ENCODE measurements at places on chromosomes 4 and X. TPM values are rescaled to one million over a fixed set of nuclear protein-coding genes. Genes with fewer than 3 reads are reported as not detected.

DNA sequence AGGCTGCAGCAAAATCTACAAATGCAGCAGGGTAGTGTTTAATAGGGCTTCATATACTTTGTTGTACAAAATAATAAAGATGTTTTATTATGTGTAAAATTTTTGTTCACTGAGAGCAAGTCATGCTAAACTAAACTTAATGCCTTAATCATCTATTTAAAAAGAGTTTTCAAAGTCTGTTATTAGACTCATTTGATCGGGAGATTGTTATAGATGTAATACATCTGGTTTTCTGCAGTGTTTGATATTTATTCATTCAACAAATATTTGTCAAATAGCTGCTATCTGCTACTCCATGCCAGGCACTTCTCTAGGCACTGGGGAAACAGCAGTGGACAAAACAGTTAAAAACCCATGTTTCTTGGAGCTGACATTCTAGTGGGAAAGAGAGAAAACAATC, 233.6 kb downstream of the FMR1NB start:
- no peak for DNase-seq

GRCh38 chr4:5930876-5931275, 38.0 kb upstream of the CRMP1 start:
- no peak for DNase-seq

Gene VCX3A
- total RNA-seq: not detected

Gene SLC26A1
- total RNA-seq: 0.19 TPM

Gene GPR82
- total RNA-seq: 0.08 TPM
